H4 (cell line): ENCODE measurements at places on chromosomes 6 and 20. TPM values are rescaled to one million over a fixed set of nuclear protein-coding genes. Genes with fewer than 3 reads are reported as not detected.

Gene KATNA1
- 11.8 and 15.3 TPM in 2 replicates for total RNA-seq

GRCh38 chr6:558959-559358 lies 97.9 kb downstream of the HUS1B start:
- DNase-seq, result no peak

DNA sequence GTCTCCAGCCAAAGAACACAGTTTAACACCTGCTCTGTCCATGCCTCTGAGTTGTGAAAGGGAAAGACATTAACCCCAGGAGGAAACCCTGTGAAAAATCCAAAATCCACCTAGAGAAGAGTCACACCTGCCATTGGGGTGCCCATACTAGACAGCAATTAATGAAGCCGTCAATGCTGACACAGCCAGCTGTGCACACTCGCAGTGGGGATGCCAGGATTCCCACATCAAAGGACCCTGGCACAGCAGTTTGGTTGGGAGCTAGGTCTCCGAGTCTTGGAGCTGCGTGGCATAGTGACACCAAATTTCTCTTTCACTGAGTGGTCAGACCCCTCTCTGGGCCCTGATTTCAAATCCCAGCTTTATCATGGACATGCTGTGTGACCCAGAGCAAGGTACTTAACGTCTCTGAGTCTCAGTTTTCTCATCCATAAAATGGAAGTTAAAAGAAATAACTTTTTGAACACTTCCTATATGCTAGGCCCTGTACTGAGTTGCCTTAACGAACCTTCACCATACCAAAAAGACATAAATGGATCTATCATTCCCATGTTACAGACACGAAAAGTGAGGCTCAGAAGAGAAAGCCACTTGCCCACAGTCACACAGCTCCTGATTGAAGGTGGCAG lies 30.8 kb downstream of the BPIFB1 start:
- no peak for DNase-seq

Gene GABRR1
- total RNA-seq, result not detected in 2 replicates
